ENCODE measurements at places on chromosomes 2 and 18.

GRCh38 chr18:60018618-60019462 lies 119.0 kb downstream of the PMAIP1 start:
- DNase-seq, result no peak

DNA sequence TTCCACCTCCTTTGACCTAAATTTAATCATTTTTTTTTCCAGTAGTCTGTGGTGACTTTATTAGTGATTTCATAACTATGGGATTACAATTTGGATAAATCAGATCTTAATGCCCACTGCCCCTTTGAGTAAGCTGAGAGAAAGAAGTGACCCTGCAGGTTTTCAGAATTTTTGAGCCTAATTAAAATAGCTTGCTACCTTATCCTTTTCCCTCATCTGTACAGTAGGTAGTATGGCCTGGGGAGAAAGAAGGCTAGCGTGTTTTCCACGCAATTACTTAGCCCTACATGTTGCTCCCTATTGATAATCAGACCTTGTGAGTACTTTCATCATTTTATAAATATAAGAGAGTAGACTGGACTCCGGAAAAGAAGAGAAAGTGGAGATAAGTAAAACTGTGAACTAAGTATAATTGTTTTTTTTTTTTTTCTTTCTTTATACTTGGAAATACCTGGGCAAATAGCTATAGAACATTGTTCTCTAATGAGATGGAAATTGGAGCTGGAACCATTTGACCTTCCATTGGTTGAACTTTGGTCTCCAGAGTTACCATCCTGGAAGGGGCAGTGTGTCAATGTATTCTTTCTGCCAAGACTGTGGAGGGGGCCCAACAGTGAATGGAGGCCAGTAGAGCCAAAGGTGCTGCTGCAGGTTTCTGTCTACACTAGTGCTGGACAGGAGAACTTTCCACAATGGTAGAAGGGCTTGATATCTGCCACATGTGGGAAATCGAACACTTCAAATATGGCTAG lies 26.9 kb downstream of the UBE2E3 start:
- no peak for DNase-seq

GRCh38 chr2:240429341-240429871 lies 6.1 kb upstream of the GPC1 start:
- no peak for DNase-seq

DNA sequence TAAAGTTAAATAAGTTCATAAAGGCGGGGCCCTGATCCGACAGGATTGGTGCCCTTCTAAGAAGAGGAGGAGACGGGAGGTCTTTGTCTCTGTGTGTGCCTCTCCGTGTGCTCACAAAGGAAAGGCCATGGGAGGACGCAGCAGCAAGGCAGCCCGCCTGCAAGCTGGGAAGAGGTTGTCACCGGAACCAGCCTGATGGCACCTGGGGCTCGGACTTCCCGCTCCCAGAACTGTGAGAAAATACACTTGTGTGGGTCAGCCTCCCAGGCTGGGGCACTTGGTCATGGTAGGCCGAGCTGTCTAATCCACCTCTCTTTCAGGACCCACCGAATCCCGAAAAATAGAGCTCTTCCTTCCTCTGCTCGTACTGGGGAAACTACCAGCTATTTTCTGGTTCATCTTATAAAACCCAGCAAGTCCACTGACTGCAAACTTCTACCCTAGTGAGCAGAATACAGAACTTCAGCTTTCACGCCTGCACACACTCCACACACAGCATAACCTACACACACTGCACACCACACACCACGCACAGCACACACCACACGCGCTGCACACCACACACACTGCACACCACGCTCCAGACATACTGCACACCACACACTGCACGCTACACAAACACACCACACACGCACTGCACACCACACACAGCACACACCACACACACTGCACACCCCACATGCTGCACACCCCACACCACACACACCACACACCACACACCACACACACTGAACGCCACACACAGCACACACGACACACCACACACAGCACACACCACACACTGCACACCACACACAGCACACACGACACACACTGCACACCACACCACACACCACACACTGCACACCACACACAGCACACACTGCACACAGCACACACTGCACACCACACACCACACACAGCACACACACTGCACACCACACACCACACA lies 58.1 kb downstream of the ASB1 start:
- no peak for DNase-seq

GRCh38 chr2:101625387-101625786 lies 72.1 kb upstream of the MAP4K4 start:
- no peak for DNase-seq

- DNase-seq, result no peak
Observed at GRCh38 chr18:61394983-61395382, 61.8 kb downstream of the CDH20 start.

DNA sequence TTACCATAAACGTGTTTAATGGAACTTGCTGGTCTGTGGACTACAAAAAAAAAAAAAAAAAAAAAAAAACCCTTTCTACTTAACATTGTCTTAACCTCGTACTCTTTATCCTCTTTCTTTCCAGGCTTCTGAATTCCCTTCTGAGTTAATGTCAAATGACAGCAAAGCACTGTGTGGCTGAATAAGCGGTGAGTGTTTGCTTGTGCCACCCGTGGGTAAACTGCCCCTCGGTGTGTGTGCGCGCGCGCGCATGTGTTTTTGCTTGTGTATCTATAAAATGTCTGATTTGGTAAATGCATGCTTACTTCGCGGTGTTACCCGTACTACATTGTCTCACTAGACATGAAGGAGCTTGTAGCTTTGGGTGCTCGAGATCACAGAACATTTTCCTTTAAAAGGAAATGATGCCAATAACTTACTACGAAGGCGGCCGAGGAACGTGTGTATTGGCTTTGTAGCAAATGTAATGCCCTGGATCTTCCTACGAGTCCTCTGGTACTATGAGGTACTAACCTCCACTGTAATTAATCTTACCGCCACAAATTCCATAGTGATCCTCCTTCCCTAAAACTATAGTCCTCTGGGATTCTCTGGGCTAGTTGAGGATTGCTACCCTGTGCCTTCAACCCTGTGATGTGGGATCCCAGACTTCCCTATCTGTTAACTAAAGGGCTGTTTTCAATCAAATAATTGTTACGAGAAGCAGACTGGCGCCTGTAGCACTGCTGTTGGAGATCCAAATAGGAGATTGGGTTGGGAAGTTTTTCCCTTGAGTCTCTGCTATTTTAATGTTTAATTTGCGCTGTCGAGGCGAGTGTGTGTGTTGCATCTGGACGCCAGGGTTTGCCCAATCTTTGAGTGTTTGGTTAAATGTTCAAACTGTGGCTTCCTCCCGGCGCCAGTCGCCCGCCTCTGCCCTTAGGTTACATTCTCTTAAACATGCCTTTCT lies 1.1 kb downstream of the ID2 start:
- DNase-seq, result peak; percentile 60

DNA sequence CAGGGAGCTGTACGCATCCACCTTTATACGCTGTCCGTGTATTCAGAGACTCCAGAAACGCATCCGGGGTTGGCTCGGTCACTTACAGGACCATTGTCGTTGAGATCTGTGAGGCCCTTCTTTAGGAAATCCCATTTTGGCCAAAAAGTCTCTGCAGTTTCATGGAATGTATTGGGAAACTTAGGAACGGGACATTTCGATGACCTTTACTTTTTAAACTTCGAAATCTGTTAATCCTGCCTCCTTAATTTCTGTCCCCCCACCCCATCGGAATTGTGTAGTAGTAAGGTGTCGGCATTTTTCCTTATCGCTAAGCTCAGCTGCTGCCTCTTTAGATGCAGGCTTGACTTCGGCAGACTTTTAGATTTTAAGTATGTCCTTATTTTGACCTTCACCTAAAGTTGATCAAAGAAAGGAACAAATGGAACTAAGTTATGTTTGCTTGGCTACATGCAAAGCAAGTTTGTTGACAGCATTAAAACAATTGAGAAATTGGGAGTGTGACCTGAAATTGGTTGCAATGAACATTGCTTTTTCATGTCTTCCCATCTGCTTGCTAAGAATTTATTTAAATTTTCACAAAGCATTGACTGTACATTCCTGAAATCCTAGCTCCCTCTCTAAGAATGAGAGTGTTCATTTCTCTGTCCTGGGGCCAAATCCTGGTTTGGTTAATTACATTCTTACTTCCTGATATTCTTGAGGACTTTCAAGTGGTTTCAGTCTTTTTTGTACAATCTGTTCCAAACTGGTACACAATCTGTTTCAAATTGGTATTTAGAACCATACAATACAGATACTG lies 884 bp upstream of the RAPH1 start:
- DNase-seq, result no peak

GRCh38 chr2:152421521-152422370 lies 86.8 kb downstream of the FMNL2 start:
- DNase-seq, result no peak

DNA sequence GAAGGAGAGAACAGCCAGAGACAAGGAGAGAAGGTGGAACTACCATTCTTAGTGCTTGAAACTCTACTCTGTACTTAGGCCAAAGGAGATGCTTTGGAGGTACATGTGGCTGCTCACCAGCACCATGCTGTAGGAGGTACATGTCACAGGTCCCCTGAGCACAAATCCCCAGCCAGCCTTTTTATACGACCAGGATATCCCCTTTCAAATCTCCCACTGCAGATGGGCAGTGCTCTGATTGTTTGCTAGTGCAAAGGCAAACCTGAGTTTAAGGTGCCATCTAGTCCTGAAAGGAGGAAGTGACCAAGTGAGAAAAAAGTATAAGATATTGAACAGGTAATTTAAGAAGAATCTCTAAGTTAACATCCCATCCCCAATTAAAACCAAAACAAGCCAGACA lies 17.1 kb upstream of the TTC21B start:
- DNase-seq, result no peak
